ENCODE measurements at places on chromosomes 2 and 18.

DNA sequence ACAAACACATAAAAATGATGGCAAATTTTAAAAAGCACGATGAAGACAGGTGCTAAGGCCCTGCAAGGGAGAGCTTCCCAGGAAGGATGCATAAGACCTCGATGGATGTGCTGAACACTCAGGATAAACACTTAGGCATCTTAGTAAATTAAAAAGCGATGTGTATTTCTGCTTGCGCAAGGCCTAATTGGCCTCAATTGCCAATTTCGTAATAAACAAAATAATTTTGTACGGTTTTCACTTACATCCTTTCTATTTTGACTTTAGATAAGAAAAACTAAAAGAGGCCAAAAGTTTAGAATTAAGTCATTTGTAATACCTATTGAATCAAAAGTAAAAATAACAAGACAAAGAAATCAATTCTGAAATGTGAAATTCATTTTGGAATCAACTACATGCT lies 189.1 kb downstream of the TCF4 start:
- no peak for DNase-seq

GRCh38 chr2:207632575-207633493 lies 7.6 kb upstream of the METTL21A start:
- DNase-seq: peak; percentile 56

- DNase-seq: no peak
These were observed 338.0 kb upstream of the GYPC start for GRCh38 chr2:126317790-126318431.

DNA sequence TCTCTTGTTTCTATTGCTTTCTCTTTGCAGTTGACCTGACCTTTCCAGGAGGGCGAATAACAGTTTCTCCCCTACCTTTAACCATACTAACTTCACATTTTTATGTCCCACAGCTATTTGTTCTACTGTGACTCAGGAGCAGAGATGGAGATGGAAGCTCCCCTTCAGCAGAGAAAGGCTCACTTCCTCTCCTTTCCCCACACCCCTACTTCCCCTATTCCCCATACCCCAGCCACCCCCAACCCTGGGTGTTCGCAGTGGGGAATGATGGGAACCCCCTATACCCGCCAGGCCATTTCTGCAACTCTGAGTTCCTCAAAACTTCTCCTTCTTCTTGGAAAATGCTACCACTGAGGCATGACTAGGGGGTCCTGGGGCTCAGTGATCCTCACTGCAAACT lies 285.4 kb upstream of the MGAT5 start:
- DNase-seq: no peak

DNA sequence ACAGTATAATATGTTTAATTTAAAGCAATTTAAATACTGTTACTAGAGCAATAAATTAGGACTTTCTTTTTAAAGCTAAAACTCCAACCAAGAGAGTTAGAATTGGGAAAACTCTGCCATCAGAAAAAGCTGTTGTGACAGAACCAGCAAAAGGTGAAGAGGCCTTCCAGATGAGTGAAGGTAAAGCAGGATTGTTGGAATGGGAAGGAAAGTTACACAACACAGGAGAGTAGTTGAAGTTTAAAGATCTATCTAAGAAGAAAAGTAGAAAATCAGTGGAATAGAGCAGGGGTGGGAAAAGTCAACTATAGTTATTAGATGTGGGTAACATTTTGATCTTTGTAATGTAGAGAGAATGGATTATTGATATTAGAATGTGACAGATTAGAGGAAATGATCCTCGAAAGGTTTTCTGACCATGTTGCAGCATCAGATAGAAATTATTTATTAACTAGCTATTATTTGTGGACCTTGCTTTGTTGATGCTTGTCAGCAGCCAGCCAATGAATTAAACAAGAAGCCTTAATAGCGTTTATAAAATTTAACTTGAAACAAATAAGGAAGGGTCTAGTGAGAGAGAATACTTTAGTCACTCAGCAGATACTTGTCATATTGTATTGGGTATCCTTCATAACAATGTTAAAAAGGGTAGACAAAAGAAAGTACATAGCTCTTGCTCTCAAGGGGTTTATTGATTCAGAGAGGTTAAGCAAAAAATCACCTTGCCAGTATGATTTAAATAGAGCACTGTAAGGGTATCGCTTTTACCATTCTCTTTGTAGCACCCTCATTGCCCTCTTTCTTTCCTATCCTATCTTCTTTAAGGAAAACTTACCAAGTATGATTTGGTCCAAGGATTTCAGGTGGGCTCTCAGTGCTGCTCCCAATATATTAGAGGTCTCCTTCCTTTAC lies 24.6 kb upstream of the DYSF start:
- no peak for DNase-seq

GRCh38 chr18:56118422-56118821 lies 520.0 kb downstream of the TXNL1 start:
- no peak for DNase-seq

All from CD4-positive, alpha-beta T cell treated with Interleukin-4 for 1 hour (primary cell).